ENCODE measurements at places on chromosomes 13 and 19.
A peak's percentile ranks its signal among the peaks of the same experiment; 100 is the strongest.

DNA sequence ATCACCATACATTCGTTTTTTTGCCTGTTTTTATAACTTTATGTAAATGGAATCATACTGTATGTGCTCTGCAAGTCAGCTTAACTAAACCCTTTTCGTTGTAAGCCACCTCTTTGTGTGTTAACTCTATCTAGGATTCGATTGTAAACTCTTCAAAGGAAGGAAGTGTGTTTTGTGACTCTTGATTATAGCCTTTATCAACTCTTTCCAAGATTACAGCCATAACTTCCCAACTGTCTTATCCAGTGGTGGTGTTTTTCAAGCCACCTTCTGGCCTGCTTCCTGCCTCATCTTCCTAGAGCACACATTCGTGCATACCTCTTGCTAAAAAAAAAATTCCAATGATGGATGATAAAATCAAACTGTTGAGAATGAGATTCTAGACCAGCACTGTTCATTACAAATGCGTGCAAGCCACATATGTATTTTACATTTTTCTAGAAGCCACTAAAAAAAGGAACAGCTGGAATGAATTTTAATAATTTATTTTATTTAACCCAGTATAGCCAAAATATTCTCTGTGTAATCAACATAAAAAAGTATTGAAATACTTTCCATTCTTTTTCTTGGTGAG, 12.0 kb upstream of the FBXL3 start:
- DNase-seq, result no peak

GRCh38 chr13:22487932-22488331, 692.8 kb upstream of the SGCG start:
- no peak for DNase-seq

DNA sequence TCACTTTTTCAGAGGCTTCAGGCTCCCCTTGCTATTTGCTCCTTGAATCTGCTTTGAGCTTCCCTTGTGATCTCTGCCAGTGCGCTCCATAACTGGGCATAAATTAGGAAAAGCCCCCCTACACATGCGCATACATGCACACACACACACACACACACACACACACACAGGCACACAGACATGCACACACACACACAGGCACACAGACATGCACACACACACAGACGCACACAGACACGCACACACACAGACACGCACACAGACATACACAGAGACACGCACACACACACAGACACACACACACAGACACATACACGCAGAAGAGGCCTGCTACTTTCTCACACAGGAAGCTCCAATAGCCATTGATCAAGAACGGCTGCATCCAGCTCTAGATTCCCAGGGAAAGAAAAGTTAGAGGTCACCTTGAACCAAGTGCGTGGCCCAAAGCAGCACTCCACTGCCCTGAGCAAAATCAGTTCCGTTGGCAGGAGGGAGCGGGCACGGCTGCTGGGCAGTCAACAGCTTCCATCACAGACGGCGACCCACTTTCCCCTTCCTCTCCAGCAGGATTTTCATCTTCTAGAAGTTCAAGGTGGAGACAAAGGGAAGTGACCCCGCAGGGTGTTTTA, 145.6 kb downstream of the DPF1 start:
- no peak for DNase-seq

GRCh38 chr19:47446534-47447469, 24.9 kb downstream of the SLC8A2 start:
- DNase-seq, result peak; percentile 30

DNA sequence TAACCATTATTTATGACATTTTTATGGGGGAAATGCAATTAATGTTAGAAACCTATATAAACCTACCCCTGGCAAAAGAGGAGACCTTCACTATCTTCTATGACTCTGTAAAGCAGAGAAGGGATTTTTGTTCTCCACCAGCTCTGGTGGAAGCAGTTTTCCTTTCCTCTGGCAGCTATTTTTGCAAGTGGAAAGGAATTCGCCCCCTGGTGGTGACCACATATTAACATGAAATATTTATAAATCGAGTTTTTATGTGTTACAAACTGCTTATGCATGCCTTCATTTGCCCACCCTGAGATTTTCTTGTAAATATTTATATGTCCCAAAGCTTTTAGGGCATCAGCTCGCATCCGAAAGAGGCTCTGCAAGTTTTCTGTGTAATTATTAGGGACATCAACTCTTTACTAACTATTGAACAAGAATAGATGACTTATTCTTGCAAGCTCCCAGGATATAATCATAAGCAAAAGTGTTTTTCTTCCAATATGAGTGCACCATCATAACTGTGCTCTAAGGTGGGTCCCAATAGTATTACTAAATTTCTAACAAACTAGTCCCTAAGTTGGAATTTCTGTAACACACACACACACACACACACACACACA, 62.4 kb downstream of the SERTM1 start:
- DNase-seq, result peak; percentile 29

DNA sequence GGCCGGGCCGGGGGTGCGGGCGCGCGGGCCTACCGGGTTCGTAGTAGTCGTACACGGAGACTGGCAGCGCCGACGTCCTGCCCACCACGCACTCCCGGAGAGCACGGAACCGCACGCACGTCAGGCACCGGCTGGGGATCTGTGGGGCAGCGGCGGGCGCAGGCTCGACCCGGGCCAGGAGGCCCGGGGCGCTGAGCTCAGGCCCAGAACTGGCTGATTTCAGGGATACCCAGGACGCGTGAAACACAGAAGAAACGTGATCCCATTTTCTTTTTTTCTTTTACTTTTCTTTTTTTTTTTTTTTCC, 9.0 kb downstream of the F2RL3 start:
- no peak for DNase-seq

DNA sequence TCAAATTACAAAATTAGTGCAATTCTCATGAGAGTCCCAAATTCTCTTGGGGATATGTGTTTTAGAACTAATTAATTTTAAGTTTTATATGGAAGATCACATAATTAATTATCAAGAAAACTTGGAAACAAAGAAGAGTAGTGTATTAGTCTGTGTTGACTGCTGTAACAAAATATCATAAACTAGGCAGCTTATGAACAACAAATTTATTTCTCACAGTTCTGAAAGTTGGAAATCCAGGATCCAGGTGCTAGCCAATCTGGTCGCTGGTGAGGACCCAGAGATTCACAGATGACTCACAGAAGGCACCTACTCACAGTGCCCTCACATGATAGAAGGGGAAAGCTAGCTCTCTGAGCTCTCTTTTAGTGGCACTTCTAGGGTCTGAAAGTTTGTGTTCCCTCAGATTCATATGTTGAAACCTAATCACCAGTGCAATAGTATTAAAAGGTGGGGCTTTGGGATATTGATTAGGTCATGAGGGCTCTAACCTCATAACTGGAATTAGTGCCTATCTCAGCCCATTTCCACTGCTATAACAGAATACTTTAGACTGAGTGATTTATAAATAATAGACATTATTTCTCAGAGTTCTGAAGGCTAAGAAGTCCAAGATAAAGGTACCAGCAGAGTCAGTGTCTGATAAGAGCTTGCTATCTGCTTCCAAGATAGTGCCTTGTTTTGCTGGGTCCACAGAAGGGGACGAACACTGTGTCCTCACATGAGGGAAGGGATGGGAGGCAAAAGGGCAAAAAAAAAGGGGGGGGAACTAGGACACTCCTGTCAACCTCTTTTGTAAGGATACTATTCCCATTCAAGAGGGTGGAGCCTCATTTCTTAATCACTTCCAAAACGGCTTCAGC, 1.5 kb upstream of the ARGLU1 start:
- no peak for DNase-seq

- DNase-seq, result no peak
Observed at GRCh38 chr19:44905437-44906160, at the start of gene APOE. Gene APOE (plus strand): TSS chr19:44905796. CDS start chr19:44906625, 829 bp downstream.

Data from activated CD4-positive, alpha-beta T cell treated with anti-CD3 and anti-CD28 coated beads, Interleukin-2, amount 50 U/mL, for 16 hours (primary cell).